ENCODE measurements at places on chromosomes 3 and 15.

GRCh38 chr3:47870156-47870555 is 67.2 kb downstream of the DHX30 start:
- no peak for DNase-seq

DNA sequence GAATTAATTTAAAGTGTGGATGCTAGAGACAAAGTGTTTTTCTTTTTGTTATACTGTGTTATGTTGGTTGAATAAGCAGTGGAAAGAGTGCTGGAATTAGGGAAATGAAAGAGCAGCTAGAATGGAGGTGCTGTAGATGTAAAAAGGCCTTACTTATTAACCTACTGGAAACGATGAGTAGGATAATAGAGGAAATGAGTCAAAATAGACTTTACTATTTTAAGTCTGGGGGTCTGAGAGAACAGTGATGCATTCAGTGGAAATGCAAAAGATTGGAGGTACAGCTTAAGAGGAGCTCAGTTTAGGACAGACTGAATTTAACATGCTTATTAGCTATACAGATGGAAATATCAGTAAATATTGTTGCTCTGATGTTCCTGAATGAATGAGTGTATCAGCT is 674.0 kb downstream of the OTOL1 start:
- no peak for DNase-seq

GRCh38 chr3:15456321-15456720 is 28.9 kb downstream of the EAF1 start:
- no peak for DNase-seq

DNA sequence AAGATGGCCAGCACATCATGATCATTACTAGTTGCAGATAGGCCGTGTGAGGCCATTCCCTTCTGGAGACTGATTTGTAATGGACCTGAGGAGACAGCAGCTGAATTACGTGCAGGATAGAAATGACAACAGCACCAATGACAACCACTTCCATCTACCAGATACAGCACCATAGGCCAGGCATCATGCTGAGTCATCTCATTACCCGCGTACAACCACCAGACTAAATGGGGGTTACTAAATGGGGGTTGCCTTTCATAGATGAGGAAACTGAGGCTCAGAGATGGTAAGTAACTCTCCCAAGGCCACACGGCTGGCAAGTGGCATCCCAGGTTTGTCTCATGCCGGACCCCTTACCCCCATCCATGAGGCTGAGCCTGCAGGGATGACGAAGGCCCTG is 32.8 kb upstream of the FAM107A start:
- no peak for DNase-seq

GRCh38 chr15:35102186-35102585 is 17.1 kb upstream of the NANOGP8 start:
- no peak for DNase-seq

GRCh38 chr3:39879581-39879980 is 70.2 kb downstream of the MYRIP start:
- no peak for DNase-seq

DNA sequence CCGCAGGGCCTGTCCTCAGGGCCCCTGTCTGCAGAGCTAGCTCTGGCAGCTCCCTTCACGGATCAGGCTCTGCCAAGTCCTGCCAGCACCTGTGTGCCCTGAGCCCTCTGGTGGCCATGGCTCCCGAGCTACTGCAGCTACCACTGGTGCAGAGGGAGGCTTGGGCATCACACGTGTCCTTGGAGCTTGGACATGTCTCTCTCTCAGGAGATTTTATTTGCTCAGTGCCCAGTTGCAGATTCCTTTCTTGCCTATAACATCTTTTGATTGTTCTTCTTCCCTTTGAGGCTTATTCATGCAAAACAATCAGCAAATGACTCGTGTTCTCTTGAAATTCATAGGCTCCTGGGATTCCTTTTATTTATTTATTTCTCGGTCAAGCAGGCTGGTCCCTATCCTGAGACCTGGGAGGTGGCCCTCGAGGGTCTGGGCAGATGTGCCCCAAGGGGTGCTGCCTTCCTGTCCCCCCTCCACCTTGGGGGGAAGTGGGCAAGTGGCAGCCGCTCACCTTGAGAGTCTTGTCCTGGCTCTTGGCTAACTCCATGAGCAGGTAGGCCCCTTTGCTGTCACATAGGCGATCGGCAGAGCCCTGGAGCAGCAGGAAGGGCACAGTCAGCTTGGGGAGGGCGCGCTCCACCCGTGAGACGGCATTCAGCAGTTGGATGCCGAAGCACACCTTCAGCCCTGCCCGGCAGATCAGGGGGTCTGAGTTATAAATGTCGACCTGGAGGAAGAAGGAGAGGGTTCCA is 21.9 kb downstream of the ABTB1 start:
- DNase-seq: peak; percentile 34

GRCh38 chr15:70249616-70250015 is 151.9 kb upstream of the TLE3 start:
- peak; percentile 17 for DNase-seq

- no peak for DNase-seq
These were observed 74.3 kb downstream of the FBLN2 start for GRCh38 chr3:13623101-13623654.

GRCh38 chr3:53140847-53141845 is 10.9 kb upstream of the RFT1 start:
- DNase-seq: no peak

Data from left hindlimb (tissue), 1 donor.